Glomerular endothelial cell (primary cell): ENCODE measurements at places on chromosomes 12 and 14. TPM values are rescaled to one million over a fixed set of nuclear protein-coding genes. Genes with fewer than 3 reads are reported as not detected.
A peak's percentile ranks its signal among the peaks of the same experiment; 100 is the strongest.

The PAWR gene
- total RNA-seq: 28.2 and 65.0 TPM in 2 replicates

GRCh38 chr14:63039866-63040265 lies 5.4 kb downstream of the KCNH5 start:
- DNase-seq: peak; percentile 22

The FOXM1 gene
- 7.3 and 17.6 TPM in 2 replicates for total RNA-seq

The KRT8 gene
- total RNA-seq: 43.1 and 79.8 TPM in 2 replicates

The ZFP36L1 gene
- 159 and 219 TPM in 2 replicates for total RNA-seq

DNA sequence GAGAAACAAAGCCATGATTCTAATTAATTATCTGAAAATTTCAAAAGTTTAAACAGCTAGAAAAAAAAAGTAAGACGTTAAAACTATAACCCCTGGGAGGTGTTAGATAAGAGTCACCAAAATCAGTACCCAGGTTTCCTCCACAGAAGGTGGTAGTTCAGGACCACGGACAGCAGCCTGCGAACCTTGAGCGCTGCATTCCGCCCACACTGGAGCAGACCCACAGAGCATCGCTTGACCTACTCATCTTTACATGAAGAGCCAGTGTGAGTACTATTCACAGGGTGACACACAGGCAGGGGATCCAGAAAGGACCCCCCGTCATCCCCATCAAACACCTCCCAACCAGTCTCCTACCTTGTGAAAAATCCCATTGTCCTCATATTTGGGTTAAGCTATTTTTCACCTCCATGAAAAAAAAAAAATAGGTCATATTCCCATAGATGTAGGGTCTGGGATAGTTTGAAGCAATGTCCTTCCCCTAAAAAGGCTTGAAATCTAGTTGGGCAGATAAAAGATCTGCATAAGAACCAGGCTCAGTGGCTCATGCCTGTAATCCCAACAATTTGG lies 8.8 kb upstream of the CHGA start:
- no peak for DNase-seq

- DNase-seq: no peak
Measured at GRCh38 chr14:59320763-59321625, 132.5 kb downstream of the DAAM1 start.

The LRRC74A gene
- not detected in 2 replicates for total RNA-seq

The LTB4R2 gene
- 1.8 and 8.4 TPM in 2 replicates for total RNA-seq

The LUM gene
- 0.73 and 1.9 TPM in 2 replicates for total RNA-seq

GRCh38 chr12:6792522-6793201 lies 3.3 kb downstream of the CD4 start:
- DNase-seq: no peak

The PRIMA1 gene
- not detected in 2 replicates for total RNA-seq

- no peak for DNase-seq
Measured at GRCh38 chr12:56119361-56119796, 1.3 kb downstream of the ZC3H10 start.

The TMEM117 gene
- 8.5 and 12.0 TPM in 2 replicates for total RNA-seq

GRCh38 chr12:2681450-2682205 lies 113.1 kb upstream of the FKBP4 start:
- no peak for DNase-seq

The AVPR1A gene
- total RNA-seq: not detected in 2 replicates

GRCh38 chr14:48914382-48914781 lies 671.8 kb downstream of the RPS29 start:
- DNase-seq: no peak

- no peak for DNase-seq
Measured at GRCh38 chr14:102757646-102758045, 19.6 kb upstream of the TRAF3 start.

The GALNT8 gene
- 0.35 and 0.53 TPM in 2 replicates for total RNA-seq

DNA sequence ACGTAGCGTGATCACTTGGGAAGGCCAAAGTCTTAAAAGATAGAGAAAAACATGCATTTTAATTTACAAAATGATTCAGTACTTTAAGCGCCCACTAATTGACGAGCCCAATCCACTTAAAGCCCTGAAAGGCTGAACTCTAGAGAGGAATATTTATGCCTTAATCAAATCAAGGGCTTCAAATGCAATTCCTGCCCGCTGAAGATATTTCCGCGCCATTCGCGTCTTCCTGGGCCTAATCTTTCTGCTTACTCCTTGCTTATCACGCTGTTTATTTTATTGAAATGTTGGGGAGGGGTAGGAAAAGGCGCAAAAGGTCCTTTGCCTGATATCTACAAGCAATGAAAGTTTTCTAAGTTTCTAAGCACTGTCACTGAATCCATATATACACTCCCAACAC lies 4.0 kb downstream of the TBX3 start:
- no peak for DNase-seq

DNA sequence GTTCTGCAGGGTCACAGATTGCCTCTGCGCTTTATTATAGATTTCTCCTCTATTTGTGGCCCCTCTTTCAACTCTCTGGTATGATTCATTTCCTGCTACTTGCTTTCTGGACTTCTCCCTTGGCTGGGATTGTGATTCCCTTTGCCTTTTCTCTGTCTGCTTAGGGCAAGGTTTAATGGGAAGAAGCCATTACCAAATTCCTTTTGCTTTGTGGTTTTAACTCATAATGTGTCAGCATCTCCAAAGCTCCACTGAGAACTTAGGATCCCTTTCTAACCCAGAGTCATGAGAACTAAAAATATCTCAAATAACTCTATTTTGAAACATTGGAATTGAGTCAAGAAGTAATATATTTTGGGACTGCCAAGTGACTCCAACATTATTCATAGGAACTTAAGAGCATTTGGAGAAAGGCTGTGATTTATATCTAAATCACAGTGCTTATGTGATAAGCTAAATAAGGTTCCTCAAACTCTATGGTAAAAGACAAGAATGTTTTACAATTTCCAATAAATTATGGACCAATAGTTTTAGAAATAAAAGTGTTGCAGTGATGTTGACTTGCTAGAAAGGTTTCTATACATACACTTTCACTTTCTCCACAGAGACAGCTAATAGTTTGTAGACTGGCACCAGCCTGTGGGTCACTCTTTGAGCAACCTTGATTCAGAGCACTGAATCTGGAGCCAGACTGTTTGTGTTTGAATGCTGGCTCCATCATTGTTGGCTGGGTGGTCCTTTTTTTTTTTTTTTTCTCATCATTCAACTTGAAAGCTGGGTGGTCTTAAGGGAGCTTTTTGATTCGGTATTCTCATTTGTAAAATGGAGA lies 93.9 kb downstream of the DACT1 start:
- peak; percentile 55 for DNase-seq

The DBX2 gene
- total RNA-seq: not detected in 2 replicates

- no peak for DNase-seq
Measured at GRCh38 chr14:63663428-63664341, 22.0 kb upstream of the WDR89 start.

DNA sequence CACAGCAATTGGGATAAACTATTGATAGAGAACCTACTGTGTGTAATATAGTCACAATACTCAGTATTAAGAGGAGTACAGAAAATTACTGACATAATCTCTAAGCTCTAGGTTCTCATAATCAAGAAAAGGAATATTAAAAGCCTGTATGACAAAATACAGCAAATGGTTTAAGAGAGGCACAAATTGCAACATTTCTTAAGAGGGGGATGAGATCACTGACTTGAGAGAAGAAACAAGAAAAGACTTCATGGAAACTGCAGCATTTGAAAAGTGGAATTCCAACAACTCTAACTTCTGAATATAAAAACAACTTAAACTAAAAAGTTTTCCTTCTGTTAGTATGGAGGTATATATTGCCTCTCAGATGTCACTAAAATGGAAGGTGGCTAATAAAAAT lies 89.7 kb downstream of the NUMB start:
- DNase-seq: no peak

GRCh38 chr12:2960390-2960956 lies 1.3 kb downstream of the TEAD4 start:
- DNase-seq: no peak

- DNase-seq: no peak
Measured at GRCh38 chr12:45049912-45050750, 768 bp downstream of the DBX2 start.

DNA sequence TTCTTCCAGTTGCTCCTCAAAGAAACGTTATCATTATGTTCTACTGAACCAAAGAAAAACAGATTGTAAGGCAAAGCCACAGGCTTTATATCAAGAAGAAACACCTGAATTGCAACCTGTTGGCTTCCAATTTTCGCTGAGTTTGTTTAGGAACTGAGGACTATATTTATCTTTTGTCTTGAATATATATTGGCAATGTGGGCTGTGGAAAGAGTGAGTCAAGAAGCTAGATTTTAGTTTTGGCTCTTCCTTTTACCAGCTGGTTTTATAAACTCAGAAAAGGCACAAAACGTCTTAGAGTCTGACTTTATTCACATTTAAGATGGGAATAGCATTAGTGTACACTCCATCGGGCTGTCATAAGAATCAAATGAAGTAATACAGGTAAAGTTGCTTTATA lies 10.4 kb upstream of the PTHLH start:
- no peak for DNase-seq

GRCh38 chr12:26520109-26520508 lies 312.9 kb downstream of the ITPR2 start:
- DNase-seq: no peak

DNA sequence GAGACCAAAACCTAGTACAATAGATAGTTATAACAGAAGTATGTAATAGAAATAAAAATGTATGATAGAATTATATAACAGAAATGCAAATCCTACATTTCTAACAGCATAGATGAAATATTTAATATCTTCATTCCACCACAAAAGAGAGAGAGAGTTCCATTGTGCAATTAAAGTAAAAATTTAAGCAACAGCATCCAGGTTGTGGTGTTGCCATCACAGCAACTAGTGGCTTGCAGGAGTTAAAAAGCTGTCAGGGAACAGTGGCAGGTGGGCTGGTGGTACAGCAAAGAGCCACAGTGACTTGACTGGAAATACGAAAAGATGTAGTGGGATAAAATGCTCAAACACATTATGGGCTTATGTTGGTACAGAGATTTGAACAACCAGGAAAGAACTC lies 57.1 kb upstream of the MDM1 start:
- DNase-seq: no peak

DNA sequence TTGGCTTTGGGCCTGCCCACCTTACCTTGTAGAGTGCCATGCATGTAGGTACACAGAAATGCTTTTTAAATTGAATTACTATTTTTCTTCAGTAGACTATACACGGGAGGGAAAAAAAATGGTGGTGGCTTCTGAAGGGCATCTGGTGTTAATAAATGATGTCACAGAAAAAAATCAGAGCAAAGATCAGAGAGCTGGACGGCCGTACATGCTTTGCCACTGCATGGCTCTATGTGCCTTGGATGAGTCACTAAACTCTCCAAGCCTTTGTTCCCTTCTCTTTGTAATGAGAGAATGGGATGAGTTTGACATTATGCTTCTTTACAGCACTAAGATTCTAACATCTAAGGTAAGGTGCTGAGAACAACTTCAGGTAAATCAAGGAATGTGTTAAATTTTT lies 376.4 kb upstream of the DDHD1 start:
- DNase-seq: no peak

The KRT77 gene
- not detected in 2 replicates for total RNA-seq

The LRIG3 gene
- 19.9 and 34.7 TPM in 2 replicates for total RNA-seq
